ENCODE measurements at places on chromosomes 11 and 22.

DNA sequence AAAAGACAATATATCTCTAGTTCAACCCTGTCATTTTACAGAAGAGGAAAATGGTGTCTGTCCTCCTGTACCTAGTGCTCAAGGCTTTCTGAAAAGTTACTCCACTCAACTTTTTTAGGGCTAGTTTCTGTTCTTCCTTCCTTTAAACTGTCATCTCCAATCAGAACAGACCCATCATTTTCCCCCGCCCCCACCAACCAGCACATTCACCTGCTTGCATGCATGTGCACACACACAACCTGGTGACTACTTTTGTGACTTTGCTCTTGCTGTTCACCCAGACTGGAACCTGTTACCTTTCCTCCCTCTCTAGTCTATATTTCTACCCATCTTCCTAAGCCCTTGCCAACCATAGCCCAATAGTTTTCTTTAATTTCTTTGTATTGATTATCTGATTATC lies 5.6 kb downstream of the FBXO7 start:
- no peak for DNase-seq

GRCh38 chr22:37745548-37746365 lies 48.9 kb downstream of the TRIOBP start:
- peak; percentile 78 for DNase-seq

GRCh38 chr11:85269109-85269508 lies 358.0 kb downstream of the DLG2 start:
- no peak for DNase-seq

DNA sequence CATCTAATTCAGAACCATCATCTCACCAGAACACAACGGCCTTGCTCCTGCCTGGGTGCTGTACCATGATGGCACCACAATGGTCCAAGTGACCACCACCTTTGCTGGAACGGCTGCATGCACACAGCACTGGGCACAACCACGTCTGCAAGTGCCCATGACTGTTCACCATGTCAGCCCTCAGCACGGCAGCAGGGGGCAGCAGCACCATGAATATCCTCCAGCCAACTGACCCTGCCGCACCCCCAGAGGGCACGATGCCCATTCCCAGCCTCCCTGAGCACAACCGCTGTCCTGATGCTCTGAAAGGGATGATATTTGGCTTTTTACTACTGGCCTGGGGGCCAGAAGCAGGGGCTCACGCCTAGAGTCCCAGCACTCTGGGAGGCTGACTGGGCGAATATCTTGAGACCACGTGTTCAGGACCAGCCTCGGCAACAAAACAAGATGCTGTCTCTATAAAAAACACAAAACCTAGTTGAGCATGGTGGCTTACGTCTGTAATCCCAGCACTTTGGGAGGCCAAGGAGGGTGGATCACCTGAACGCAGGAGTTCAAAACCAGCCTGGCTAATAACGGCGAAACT lies 25.7 kb downstream of the DRD4 start:
- DNase-seq: peak; percentile 72

DNA sequence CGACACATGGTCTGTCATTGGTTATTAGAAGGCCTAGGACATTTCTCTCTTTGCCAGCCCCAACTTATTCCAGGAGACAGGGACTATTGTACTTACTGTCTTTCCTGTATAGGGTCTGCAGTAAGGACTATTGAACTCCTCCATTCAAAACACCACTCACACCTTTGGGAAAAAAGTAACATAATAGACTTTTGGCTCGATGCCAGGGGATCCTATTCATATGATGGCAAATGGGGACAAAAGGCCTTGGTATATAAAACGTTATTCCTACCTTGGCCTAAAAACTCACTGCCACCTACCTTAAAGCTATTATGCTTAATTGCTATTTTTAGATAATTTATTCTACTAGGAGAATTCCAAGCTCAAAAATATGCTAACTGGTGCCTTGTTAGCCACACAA lies 6.3 kb upstream of the NDUFC2 start:
- DNase-seq: no peak

- no peak for DNase-seq
Observed at GRCh38 chr11:22749536-22749935, 80.1 kb downstream of the SVIP start.

DNA sequence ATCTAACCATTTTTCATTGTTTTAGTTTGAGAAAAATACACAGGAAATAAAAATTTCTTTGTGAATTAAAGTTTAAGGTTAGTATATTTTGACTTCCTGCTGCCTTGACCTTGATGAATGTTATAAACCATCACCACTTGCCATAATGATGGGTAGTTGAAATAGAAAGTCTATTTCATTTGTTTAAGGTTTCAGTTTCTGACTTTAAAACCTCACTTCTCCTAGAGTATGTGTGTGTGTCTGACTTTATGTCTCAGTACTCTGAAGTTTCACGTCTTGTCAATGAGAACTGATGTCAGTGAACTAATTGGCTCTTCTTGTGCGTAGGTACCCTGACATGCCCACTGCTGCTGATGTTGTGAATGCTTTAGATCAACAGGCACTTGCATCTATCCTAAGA lies 188.2 kb downstream of the METTL15 start:
- DNase-seq: no peak

DNA sequence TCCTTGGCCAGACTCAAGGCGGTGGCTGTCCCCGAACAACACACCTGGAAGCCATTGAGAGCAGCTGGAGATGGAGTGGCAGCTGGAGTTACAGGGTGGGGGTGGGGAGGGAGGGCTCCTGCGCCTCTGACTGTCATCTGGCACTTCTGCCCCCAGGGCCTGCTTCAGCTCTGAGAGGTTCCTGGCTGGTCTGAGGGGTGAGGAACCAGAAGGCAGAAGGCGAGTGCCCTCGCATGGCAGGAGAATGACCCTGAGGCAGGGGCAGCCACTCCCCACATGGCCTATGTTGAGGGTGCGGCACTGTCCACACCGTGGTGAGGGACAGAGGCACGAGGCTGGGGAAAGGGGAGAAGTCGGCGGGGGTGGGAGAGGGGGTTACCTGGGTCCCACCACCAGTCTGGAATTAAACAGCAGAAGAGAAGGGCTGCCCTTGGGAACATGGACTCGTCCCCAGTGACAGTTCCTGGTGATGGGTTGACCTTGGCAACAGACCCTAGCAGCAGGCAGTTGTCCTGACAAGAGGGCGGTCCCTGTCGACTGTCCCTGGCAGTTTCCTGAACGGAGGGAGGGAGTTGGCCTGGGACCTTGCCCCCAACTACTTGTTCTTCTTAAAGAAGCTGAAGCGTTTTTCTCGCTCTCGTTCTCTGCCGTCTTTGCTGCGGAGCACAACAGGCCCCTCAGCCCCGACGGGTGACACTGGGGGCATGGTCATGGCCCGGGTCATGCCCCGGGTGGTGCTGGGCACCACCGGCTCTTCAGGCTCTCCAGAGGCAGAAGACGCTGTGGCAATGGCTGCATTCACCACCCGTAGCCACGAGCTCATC lies 7.8 kb upstream of the RBM4B start:
- DNase-seq: no peak

DNA sequence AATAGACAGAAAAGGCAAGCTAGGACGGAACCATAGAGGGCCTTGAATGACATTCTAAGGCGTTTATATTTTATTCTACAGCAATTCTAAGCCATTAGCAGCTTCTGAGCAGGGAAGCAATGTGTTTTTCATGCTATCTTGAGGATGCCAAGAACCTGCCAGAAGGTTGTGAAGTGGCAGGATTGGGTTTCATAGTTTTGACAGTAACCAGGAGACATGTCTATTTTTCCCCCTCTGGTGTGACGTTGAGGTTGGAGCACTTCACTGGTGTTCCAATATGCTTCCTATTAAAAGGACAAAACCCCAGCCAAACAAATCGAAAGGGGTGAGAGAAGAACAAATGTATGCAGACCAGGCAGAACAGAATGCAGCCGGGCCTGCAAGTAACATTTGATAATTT lies 148.2 kb downstream of the SPATA19 start:
- no peak for DNase-seq

DNA sequence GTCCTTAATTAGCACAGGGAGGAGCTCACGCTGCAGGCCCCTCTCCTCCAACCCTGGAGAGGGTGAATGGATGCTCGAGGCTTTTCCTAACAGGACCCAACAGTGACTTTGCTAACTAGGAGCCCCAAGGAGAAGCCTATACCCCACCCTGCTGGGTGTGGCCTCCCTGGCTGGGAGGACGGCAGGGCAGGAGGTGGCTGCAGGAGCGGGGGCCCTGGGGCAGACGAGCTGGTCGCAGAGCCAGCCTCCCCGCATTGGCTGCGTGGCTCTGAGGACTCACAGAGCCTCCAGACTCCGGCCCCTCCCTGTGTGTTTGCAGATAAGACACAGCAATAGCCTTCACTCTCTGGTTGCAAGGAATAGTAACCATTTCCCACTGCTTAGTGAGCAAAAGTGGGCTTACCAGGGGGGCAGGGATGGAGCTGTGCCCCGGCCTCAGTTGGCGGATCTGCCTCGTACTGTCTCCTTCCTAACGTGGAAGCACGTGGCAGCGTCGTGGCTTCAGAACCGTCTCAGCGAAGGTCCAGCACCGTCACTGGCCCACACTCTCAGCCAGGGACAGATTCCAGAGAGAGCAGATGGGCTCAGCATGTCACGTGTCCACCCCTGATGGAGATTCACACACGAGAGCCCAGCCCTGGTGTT lies 1087.5 kb downstream of the BRD1 start:
- DNase-seq: no peak

- no peak for DNase-seq
Observed at GRCh38 chr11:113477321-113477720, 2.1 kb upstream of the DRD2 start.

DNA sequence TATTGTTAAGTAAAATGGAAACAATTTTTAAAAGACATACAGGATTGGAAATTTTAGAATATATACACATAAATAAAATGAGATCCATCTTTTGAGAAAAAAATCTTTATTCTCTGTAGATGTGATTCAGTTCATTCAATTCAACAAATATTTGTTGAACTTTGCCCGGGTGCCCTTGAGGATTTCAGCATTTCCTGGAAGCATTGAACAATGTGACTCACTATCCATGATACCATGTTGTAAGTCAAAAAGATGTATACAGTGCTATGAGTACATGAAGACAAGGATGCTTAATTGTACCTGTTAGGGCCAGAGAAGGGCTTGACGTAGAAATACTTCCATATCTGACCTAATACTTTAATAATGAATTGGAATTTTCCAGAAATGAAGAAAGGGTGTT lies 353.7 kb downstream of the METTL15 start:
- peak; percentile 65 for DNase-seq

GRCh38 chr11:61054927-61055562 lies 47.2 kb upstream of the CD5 start:
- DNase-seq: no peak

DNA sequence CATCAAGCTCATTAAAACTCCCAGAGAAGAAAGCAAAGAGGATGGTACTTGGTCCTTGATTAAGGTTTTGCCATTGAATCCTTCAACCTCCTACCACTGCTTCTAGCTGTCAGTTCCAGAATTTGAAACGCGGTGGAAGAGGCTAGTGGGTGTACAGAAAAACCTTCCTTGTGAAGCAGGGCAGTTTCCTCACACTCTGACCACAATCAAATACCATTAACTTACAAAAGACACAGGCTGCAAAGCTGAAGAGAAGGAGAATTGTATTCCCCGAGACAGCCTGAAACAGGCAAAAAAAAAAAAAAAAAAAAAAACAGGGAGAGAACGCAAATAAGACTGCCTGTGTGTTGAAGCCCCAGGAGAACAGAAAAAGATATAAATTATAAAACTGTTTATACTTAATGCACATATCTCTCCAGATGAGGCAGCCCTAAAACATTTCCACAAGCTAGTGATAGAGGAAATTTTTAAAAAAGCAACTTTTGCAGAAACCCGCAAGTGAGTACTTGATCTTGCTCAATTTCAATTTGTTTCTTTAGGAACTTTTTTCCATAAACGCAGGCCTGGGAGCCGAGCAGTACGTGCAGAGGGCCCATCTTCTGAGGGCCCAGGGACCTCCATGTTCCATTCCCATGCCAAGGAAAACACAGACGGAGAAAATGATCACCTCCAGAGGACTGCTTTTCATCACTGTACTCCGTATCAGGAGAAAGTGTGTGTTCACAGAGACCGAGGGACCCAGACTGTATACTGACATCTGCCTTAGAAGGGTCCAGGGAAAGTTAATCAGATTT lies 218.7 kb upstream of the BLID start:
- no peak for DNase-seq

- DNase-seq: peak; percentile 59
Observed at GRCh38 chr11:18312012-18312411, 9.9 kb downstream of the HPS5 start.

DNA sequence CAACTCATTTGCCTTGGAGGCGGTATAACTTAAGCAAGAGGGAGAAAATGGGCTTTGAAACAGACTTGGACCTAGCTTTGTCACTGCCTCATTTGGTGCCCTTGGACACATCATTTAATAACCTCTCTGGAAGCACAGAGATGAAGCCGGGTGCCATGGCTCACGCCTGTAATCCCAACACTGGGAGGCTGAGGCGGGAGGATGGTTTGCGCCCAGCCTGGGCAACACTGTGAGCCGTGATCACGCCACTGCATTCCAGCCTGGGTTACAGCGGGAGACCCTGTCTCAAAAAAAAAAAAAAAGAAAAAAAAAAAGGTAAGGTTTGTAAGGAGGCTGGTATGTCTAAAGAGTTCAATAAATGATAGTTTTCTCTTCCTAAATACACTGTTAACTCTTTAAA lies 806 bp downstream of the COA4 start:
- no peak for DNase-seq

DNA sequence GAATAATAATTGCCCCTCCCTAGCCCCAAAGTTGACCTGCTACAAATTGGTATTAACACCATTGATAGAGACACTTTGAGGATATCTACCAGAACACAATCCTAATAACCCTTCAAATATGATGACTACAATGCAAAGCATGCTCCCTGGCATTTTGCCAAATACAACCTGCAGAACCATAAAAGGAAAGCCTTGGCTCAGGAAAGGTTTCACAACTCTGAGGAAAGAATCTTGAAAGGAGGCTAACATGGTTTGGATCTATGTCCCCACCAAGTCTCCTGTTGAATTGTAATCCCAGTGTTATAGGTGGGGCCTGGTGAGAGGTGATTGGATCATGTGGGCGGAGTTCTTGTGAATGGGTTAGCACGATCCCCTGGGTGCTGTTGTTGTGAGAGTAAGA lies 140.4 kb upstream of the ARHGAP42 start:
- peak; percentile 21 for DNase-seq

GRCh38 chr11:32003335-32003734 lies 87.5 kb upstream of the RCN1 start:
- DNase-seq: no peak

- DNase-seq: no peak
Observed at GRCh38 chr11:40140560-40140959, 1318.9 kb downstream of the LRRC4C start.

DNA sequence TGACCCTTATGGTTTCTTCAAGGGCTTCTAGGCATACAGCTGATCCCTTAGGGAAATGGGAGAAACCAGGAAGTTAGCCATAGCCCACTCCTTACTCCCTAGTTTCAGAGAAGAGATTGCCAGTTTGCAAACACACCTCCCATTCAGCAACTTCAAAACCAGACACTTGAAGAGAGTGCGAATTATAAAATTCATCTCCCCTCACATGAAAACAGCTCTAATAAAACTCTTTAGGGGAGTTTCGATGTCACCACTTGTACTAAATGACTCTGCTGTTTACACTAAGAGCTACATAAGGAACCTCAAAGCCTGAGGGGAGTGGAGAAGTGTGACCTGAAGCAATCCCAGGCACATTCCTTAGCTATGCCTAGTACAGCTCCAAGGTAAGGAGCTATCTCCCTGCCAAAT lies 8.3 kb downstream of the LGR4 start:
- no peak for DNase-seq

Measured in fibroblast of mammary gland (primary cell).